ENCODE measurements at places on chromosomes 7 and 10.

- DNase-seq, result no peak
Observed at GRCh38 chr10:130924138-130924819, 387.2 kb downstream of the TCERG1L start.

DNA sequence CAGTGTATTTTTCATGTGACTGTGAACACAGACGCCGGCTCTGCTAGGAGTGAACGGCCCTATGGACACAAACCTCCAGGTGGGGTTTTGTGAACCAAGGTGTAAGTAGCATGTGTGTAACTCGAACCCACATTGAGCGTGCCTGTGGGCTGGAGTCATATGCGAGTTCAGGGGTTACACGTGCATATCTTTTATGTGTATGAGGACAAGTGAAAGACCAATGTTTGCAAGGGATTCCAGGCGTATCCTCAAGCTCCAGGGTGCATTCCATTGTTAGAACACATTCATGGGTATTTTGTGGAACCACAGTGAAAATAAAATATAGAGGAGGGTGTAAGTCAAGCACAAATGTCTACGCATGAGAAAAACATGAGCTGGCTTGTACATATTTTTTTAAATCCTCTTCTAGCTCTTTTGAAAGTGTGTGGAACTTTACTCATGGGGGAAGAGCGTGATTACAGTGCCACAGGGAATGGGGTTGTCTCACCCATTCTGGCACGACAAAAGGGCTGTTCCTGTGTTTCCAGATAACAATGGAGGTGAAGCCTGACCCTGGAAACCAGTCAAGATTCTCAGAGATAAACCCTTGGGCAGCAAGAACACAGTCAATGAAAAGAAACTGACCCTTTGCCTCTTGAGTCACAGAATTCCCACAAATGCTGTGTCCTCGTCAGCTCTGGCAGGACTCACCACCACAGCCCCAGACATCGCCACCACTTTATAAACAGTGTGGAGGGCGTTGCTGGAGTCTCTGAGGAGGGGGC lies 37.0 kb upstream of the GOT1 start:
- no peak for DNase-seq

DNA sequence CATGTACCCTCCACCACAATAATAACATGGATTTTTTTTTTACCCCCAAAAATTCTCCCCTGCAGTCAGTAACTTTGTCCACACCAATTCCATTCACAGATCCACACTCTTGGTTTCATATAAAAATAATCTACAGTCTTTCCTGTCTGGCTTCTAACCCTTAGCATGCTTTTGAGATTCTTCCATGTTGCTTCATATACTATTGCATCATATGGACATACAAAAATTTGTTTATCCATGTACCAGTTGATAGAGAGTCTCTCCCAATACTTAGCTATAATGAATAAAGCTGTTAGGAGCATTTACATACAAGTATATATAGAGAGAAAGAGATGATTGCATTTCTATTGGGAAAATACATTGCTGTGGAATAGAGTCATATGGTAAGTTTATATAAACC lies 575.0 kb downstream of the XPNPEP1 start:
- no peak for DNase-seq

GRCh38 chr10:7795605-7796004 lies 7.6 kb downstream of the ATP5F1C start:
- DNase-seq, result no peak

DNA sequence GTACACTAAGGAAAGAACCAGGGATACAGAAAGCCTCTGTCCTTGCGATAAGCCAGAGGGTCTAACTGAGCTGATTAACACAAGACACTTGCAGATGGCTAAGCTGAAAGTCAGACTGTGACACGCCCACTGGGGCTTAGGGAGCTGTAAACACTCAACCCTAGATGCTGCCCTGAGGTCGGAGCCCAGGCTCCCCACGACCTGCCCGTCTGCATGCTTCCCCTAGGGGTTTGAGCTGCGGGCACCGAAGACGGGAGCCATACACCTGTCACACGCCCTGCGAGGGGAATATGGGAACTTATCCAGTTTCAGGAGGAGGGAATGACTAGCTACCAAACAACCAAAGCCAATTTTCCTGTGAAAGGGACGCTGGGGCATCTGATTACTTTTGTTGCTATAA lies 96.0 kb downstream of the HTR5A start:
- no peak for DNase-seq

DNA sequence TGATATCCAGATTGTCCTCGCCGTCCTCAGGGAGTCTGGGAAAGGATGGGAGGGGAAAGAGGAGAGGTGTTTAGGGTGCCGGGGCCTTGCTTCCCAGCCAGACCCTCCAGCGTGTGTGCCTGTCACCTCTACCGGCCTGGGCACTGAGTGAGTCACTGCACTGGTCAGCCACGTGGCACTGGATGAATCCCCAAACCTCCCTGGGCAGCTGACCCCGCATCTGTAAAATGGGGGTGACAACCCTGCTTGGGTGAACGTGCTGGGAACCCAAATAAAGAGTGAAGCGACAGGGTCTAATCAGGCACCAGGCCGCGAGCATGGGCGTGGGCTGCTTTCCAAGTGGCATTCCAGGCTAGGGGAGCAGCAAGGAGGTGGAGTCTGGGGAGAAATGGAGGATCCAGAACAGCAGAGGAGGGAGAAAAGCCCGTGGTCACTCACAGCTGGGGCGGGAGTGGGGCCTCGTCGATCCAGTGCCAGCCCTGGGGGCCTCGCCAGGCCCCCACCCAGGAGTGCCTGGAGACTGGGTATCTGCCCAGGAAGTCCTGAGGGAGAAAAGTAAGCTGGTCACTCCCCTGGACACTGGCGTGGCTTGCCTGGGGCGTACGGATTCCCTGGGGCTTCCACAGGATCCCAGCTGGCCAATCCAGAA lies 29.7 kb downstream of the KLRG2 start:
- no peak for DNase-seq

DNA sequence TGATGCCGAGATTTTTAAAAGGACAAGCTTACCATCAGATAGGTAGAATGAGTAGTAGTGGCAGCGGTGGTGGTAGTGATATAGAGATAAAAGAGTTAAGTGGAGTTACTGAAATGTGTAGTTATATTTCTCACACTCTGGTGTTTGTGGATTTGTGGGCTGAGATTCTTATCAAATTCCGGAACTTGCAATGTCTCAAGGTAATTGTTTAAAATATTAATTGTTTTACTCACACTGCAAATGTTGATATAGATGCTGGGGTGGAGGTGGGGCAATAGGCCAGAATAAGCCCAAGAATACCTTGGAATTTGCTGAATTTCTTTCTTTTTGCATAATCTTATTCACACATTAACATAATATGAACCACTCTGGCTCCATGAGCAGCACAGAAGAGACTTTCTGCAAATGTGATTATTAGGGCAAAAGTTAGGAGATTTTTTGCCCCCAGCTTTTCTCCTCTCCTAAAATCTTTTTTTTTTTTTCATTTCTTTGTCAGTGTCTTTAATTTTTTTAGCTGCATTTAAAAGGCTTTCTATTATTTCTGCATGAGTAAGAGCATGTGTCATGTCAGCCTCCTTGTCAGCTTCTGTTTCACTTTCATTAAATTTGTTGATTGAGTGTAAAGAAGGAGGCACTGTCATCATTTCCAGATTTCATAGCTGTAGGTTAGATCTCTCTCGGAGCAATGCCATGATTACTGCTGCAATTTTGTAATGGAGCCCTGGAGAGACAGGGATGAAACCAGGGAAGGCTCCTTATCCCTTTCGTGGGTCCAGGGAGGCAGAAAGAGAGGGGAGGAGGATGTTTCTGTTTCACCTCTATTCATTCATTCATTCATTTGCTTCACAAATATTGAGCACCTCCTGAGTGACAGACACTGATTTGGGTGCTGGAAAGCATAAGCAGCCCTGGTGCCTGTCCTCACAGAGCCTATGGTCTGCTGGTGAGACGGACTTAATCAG lies 13.1 kb upstream of the SGMS1 start:
- DNase-seq, result no peak

GRCh38 chr7:106767498-106768323 lies 97.4 kb upstream of the PIK3CG start:
- no peak for DNase-seq

- DNase-seq, result no peak
Observed at GRCh38 chr7:46058086-46058823, 137.2 kb upstream of the IGFBP3 start.

- DNase-seq, result no peak
Observed at GRCh38 chr10:60343254-60343653, 46.4 kb downstream of the ANK3 start.

- DNase-seq, result no peak
Observed at GRCh38 chr7:7808156-7808555, 89.7 kb upstream of the RPA3 start.

All from Calu3 (cell line).